ENCODE measurements at places on chromosomes 12 and 14.

DNA sequence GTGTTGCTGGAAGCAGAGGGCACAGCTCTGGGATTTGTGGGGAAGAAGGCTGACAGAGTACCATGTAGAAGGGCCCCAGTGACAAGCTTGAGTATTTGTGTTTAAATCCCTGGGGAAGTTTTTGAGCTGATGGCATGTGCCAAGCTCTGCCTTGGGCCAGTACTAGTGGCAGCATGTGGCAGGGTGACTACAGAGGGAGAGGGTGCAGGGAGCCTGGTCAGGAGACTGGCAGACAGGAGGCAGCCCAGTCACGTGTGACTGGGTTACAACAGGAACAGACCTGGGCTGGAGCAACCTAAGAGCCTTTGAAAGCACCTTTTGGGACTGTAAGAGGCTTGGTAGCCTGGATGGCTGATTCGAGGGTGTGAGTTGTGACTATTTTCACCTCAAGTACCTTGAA is 112.1 kb downstream of the TSPAN9 start:
- DNase-seq: no peak

GRCh38 chr12:67382241-67382871 is 113.2 kb downstream of the CAND1 start:
- no peak for DNase-seq

DNA sequence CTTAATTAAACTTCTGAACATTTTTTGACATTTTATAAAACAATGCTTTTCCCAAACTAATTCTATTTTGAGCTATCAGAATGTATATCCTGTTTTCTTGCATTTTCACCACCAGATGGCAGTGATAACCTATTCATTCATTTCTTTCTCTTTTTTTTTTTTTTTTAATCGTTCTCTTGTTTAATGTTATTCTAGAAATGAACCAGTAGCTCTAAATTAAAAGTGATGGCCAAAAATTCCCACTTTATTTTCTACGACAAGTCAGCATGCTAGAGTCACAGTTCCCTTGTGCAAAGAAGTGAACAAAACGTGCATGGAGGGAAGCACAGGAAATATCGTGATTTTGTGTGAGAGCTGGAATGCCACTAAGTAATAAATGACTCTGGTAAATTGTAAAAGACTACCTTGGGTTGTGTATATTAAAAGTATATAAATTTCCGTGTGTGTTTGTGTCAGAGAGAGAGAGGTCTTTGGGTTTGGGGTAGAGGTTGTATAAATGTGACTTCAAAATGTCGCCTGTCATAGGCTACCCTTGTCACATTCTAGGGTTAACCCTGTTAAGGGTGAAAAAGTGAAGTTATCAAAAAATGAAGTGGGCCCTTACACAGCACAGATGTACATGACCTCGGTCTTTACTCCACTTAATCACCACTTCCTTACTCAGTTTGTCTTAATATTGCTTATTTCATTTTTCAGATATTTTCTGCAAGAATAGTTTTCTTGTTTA is 40.4 kb upstream of the LDHB start:
- DNase-seq: peak; percentile 42

DNA sequence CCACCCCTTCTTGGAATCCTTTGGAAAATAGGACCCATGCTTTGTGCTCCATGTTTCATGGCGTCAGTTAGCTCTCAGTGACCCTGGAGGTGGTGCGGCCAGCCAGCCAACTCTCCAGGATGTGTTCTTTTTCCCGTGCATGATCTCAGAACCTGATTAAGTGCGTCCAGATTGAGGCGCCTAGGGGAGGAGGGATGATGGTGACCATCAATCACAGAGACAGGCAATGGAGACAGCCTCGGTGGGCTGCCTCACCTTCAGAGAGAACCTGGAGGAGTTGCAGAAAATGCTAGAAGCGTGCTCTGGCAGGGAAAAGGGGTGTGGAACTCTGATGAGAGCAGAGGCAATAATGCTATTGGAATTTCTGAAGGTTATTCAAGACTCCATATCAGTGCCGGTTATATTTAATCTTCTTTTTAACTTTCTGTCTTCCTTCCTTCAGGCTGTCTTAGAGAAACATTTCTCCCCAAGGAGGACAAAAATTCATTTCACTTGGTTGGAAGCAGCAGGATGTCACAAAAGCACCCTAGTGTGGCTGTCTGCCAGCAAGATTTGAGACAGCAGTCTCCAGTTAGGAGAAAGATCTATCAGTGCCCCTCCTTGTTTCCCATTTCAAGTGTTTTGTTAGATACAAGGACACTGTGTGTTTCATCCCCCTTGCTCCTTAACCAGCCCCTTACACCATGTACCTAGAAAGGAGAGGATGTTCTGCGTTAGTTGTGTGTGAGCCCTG is 53.3 kb upstream of the IGF1 start:
- DNase-seq: no peak

GRCh38 chr12:124571556-124571955 is 4.1 kb upstream of the NCOR2 start:
- DNase-seq: no peak

DNA sequence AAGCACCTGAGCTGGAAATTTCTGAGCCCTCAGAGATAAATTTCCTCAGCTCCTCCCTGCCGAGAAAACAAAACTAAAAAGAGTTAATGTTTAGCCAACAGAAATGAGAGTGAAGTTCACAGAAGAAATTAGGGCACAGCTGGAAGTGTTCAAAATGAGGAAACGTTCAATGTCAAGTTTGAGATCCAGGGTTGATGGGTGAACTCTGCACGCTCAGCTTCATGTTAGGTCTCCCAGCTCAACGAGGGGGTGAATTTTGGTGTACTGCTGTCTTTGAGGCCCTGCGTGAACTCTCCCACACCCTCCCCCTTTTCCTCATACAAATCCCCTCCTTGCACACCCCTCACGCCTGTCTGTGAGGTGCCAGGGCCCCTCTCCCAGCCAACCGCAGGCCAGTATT is 13.3 kb upstream of the OAS3 start:
- no peak for DNase-seq

- DNase-seq: no peak
Observed at GRCh38 chr12:30602678-30603077, 93.0 kb downstream of the IPO8 start.

DNA sequence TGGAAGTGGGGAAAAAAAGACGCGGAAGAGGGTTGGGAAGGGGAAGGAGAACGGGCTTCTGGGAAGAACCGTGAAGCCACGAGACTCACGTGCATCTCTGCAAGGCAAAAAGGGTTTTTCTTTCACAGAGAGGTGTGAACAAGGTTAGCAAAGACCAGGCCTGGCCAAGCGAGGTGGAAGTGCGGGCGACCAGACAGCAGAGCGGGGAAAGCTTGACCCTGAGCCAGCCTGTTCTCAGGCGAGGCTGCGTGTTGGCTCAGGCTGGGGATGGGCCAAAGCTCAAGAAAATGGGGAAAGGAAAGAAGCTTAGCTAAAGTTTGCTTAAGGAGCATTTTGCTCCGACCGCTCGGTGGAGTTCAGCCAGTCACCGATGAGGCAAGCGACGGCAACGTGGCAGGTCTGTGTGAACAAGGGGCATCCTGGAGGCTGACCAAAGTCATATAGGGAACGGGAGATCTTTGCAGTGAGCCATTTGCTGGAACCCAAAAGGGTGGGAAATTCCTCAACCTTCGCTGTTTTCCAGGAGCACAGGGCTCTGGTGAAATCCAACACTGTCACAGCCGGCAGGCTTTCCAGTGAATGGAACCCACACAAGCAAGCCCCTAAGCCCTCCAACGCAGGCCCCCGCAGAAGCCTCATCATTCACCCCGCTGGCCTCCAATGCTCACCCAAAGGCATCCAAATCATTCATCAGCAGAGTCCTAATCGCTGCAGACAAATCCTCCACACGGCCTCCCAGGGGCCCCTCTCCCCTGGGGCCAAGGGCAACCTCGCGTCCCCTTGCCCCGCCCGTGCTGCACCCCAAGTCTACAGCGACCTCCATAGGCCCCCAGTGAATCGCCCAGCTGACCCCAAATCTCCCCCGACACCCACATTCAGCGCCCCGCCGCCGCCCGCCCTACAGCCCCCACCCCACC is 754 bp downstream of the ZNF605 start:
- peak; percentile 51 for DNase-seq

- DNase-seq: no peak
Observed at GRCh38 chr12:30533558-30534265, 162.0 kb downstream of the IPO8 start.

Measured in DMS79 treated with DMSO at 0.1 percent for 48 hours (cell line).